ENCODE measurements at places on chromosomes 12 and 14.

DNA sequence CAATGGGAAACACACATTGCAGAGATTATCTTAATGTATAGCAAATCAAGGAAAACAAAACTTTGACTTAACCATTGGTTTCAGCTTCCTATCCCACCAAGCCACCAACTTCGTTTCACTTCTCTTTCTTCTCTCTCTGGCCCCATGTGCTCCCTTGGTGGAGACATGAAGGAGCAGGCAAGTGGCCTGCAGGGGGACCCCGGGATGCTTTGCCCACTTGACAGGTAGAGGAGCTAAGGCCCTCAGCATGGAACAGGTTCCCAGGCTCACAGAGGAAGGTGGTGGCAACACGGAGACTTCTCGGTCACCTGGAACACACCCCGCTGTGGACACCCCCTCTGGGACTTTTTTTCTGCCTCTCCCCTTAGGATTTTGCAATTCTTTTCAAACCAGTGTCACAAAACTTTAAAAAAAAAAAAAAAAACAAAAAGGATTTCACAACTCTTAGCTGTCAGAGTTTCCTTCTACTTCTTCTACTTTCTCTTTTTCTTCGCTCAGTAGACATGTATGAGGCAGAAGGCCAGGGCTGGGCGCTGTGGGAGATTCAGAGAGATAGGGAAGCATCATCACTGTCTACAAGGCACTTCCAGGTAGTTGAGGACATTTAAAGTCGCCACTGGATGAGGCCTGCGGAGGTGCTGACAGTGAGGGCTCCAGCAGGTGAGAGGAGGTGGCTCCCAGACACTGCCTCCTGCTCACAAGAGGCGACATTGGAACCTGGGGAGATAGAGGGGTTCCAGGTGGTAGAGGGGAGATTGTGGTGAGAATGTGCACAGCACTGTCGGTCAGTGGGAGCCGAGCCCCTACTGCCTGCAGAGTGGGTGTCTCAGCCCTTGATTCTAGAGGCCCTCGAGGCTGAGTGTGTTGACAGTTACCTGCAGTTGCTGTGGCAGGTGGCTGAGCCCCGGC lies 119.6 kb downstream of the GCH1 start:
- DNase-seq: no peak

DNA sequence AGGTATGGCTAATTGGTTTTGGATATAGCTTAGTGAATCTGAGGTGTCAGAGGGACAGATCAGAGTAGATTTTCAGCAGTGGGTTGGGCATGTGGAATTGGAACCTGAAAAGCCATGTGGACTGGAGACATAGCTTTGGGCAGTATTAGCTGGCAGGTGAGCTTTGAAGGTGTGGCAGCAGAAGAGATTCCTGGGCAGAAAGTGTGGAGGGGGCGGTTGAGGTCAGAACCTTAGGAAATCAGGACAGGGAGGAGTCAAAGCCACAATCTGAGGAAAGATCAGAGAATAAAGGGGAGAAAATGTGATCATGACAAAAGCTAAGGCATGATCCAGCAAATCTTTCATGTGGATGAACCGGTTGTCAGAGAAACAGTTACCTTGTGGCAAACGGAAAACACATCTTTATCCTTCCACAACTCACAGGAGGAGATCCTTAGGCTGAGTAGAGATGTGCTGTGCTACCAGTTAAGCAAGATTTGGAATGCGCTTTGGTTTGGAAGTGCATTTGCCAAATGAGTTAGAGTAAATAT lies 56.4 kb downstream of the PTGER2 start:
- no peak for DNase-seq

GRCh38 chr12:101759396-101760047 lies 20.3 kb upstream of the SYCP3 start:
- DNase-seq: no peak

GRCh38 chr12:59005193-59005955 lies 85.1 kb upstream of the LRIG3 start:
- DNase-seq: no peak

DNA sequence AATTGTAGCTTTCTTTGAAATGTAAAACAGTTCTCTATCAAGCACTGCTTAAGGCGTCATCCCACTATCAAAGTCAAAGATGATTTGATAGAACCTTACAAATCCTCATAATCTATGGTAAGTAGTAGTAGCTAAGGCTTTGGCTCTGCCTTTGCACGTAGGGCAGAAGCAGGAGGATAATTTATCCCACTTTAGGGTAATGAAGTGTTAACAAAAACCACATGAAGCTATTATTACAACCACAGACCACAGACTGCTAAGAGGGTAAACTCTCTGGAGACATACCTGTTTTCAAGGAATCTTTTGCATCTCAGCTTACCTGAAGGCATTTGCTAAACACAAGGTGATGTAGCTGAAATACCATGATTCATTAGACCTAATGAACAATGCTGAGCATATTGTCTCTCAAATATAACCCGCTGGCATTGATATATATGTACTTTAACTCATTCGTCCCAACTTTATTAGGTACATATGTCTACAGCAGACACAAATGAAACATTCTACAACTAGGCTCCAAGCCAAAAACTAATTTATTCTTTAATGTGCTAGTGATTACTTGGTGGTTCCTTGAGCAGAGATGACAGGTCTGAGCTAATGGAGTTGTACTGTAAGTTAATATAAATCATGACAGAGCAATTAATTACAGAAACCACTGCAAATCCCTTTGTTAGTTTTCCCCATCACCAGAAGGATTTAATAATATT lies 368.8 kb downstream of the ETNK1 start:
- no peak for DNase-seq

- DNase-seq: no peak
These were observed 229.7 kb upstream of the SYT10 start for GRCh38 chr12:33669349-33669748.

DNA sequence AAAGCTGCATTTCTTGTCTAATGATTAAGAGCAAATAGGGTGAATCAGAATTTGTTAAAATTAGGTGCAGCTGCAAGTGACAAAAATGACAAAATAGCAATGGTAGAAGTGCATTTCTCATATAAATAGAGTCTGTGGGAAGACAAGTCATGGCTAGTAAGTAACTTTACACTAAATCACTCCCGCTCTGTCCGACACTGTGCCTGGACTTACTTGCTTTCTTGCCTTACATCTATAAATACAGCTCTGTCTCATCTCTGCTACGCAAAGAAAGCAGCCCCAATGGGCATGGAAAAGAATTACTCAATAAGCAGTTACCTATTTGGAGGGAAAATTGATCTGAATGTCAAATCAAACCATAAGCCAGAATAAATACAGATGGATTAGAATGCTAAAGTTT lies 245.4 kb upstream of the KRR1 start:
- no peak for DNase-seq

DNA sequence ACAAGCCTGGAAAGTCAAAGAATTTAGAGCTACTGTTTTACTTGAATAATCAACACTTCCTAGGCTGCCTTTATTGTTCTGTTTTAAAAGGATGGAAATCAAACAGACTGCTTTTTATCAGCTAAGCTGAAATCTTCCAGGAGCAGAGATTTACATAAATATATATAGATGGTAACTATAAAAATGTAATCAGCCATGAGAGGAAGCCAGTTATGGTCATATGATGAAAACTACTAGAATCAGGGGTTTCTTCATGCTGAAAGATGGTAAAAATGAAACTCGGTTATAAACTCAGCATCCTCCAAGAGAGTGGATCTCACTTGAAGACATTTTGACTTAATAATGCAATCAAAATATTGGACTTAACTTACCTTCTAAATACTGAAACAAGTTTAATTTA lies 413.0 kb downstream of the GXYLT1 start:
- no peak for DNase-seq

DNA sequence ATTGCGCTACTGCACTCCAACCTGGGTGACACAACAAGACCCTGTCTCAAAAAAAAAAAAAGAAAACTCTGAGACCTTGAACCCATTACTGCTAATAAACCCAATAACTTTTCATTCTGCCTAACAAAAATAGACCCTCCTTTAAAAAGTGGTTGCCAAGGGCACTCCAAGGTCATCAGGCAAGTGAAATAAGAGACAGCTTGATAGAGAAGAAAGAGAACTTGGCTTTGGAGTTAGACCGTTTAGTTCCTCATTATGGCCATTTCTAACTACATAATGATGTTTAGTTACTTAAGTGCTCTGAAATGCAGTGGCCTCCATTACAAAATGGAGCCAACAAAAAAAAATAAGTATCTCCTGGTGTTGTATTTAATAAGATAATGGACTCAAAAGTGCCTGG lies 55.9 kb downstream of the PHLDA1 start:
- no peak for DNase-seq

DNA sequence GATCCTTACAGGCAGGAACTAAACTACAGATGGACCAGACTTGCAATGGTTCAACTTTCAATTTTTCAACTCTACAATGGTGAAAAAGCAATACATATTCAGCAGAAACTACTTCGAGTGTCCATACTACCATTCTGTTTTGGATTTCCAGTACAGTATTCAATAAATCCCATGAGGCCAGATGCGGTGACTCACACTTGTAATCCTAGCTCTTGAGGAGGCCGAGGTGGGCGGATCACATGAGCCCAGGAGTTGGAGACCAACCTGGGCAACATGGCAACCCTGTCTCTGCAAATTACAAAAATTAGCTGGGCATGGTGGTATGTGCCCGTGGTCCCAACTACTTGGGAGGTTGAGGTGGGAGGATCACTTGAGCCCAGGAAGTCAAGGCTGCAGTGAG lies 336.1 kb downstream of the MED13L start:
- DNase-seq: no peak

DNA sequence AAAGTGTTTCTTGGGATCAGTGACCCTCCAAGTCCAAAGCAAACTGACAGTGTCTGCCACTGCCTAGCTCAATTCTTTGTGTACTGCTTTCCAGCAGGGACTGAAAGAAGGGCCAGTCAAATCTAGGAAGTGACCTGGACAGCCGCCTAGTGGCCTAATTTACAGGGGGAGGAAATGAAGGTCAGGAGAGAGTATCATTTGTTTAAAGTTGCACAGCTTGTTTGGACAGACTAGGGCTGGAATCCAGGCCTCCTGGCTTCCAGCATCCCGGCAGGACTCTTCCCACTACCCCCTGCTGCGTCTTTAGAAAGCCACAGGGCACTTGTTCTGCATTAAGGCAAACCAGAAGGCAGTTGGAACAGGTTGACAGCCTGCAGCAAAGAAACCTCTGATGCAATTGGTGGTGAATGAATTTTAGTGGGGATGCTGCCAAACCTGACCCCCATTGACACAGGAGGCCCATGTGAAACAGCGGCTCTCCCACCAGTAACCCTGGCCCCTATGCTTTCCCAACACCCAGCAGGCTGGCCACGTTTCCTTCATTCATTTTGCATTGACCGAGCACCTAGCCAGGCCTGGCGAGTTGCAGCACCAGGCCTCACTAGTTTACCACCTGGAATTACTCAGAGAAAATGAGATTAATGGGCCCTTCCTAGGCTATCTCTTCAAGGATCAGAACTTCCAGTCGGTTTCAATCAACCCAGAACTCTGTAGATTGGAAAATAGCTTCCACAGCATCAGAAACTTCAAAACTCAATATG lies 28.2 kb downstream of the GALNT16 start:
- DNase-seq: no peak

DNA sequence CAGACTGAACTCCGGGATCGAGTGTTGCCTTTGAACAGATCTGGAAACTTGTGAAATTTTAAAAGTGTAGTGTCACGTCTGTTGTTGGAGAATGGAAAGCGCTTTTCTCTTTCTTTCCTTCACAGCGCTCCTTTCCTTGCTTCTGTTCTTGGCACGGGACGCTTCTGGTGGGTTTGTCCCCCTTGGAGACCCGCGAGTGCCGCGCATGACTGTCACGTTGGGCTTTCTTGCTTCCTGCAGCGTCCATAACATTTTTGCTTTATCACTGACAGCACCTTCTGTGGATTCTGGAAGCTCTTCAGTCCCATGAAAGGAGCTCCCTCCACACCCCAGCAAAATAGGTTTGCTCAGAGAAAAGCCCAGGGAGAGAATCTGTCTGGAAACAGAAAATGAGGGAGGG lies 193.0 kb upstream of the TMEM132C start:
- no peak for DNase-seq

DNA sequence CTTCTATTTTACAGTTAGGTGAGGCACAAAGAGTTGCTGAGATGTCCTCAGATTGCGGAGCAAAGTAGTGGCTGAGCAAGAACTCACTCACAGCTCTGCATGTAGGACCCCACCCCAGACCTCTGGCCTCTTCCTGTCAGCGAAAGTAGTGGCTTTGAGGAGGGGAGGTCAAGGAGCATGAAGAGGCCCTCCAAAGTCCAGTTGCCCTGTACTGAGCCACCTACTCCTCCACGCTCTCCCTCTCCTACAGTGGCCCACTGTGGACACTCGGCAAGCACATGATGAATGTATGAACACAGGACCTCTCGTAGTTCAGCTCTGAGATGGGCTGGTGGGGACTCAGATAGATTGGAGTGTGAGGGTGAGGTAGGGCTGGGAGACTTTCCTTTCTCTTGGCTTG lies 5.3 kb upstream of the PLEKHH1 start:
- no peak for DNase-seq

- peak; percentile 78 for DNase-seq
These were observed at the start of the genes CEP290 and TMTC3 for GRCh38 chr12:88141774-88142609. TSS of gene CEP290 (minus strand) at chr12:88142088. CDS start at chr12:88141307, 781 bp downstream. TSS of gene TMTC3 (plus strand) at chr12:88142307. CDS start at chr12:88148316, 6,009 bp downstream.

- no peak for DNase-seq
These were observed 1.1 kb upstream of the MBD6 start for GRCh38 chr12:57521525-57522010.

DNA sequence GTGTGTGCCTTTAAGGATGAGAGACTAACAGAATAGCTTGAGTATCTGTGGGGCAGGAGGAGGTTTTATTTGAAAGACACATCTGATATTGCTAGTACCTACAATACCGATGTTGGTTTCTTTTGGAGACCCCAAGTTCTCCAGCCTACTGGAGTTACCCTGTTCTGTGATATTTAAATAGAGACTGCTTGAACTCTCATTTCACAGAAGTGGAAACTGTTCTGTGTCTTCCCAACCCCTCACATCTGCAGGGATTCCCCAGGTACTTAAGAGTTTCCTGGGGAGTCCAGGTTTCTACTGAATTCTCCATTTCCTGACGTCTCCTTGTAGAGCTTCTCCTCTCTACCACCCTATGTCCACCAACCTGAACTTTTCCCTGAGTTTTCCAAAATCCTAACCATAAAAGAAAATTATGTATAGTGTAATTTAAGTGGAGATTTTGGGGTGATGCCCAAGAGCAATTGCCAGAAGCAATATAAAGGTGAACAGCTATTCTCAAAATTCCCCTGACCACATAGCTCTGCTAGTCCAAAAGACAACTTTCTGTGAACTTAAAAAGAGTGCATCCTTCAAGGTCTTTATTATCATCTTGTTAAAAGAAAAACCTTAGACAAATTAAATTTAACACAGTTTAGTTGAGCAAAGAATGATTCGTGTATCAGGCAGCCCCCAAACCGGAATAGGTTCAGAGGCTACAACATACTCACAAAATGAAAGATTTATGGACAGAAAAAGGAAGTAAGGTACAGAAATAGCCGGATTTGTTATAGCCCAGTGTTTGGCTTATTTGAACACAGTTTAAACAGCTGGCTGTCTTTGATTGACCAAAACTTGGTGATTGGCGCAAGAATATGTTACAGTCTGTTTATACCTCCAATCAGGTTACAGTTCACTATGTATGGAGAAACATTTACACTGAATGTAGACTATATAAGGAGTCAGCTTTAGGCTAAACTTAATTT lies 373.4 kb downstream of the NUAK1 start:
- no peak for DNase-seq

GRCh38 chr12:67525617-67525884 lies 123.0 kb upstream of the DYRK2 start:
- no peak for DNase-seq

- no peak for DNase-seq
These were observed 391.1 kb downstream of the LRIG3 start for GRCh38 chr12:58529114-58529665.

- DNase-seq: no peak
These were observed 32.7 kb downstream of the DIP2B start for GRCh38 chr12:50537538-50537919.

All from stimulated activated CD4-positive, alpha-beta T cell treated with anti-CD3 and anti-CD28 coated beads, Interleukin-1b, Interleukin-23, amount 100 ng/mL, for 4 hours (primary cell).